ENCODE measurements at places on chromosomes 13 and 19.
A peak's percentile ranks its signal among the peaks of the same experiment; 100 is the strongest.

GRCh38 chr19:40304306-40304705 is 19.2 kb upstream of the AKT2 start:
- DNase-seq, result no peak

DNA sequence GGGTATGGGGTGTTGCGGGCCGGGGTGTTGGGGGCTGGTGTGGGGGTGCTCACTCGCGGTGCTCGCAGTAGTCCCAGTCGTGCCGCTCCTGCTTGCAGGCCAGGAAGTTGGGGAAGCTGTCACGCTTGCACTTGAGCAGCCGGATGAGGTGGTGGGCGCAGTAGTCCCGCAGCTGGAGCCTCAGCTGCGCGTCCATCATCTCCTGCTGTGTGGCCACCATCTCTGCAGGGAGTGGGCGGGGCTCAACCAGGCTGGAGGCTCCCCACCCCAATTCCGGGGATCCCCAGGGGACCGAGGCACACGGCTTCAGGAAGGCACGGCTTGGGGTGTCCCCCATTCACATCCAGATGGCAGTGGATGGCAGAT is 5.2 kb downstream of the NDUFB7 start:
- no peak for DNase-seq

GRCh38 chr19:46746281-46747057 is at the start of gene STRN4:
STRN4 (minus strand) TSS chr19:46746450; CDS start chr19:46746430, 20 bp downstream.
- no peak for DNase-seq

DNA sequence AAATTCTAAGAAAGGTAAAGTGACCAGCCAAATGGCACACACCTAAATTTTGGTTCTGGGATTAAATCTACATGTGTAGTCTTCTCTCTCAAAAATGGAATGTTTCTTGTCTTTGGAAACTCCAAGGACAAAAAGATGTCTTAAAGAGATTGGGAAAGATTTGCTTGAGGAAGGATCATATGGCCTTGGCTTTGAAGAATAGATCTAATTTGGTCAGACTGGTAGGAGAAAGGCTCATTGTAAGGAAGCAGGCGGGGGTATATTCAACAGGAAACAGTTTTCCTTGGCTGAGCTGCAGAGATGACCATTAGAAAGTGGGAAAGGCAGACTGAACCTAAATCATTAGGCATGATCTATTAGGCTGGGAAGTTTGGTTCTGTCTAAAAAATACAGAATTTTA is 365.3 kb downstream of the DCT start:
- no peak for DNase-seq

GRCh38 chr13:30020726-30021312 is 170.4 kb upstream of the UBL3 start:
- DNase-seq, result no peak

DNA sequence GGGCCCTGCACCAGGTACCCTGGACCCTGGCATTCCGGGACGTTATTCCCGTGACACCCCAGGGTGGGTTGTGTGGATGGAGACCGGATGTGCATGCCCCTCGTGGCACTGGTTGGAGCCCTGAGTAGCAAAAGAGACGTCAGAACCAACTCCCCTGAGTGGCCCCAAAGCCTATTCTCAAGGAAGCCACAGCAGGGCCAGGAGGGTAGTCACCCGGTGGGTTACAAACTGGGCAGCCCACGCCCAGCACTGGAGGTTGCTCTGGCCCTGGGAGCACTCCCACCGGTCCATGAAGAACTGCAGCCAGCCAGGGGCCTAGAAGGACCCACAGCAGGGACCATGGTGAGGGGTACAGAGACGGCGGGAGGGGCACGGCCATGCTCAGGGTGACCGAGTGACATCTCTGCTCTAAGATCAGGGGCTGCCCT is 7.5 kb downstream of the KLF16 start:
- no peak for DNase-seq

- DNase-seq, result no peak
Observed at GRCh38 chr13:20393273-20394168, 132.1 kb downstream of the CRYL1 start.

DNA sequence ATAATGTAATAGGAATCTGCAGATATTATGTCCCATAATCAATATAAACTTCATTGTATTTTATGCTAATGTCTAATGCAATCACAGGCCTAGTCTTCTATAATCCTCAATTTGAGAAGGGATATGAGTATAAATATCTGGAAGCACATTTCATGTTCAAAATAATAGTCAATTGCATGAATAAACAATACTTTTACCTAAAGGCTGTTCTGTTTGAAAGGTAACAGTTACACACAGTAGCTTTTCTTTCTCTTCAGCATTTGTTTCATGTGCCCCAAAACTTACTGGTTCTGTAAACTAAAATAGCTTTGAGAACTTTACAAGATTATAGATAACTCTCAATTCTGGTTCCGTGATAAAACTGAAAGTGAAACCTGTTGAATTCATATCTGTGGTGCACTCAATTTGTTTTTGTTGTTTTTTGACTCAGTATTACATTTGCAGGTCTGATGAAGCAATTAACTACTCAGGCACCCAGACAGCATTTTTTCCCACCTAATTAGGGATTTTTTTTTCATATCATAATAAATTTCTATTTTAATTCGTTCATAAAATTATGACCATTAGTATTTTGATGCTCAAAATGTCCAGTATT is 1193.8 kb downstream of the SLITRK1 start:
- DNase-seq, result no peak

GRCh38 chr19:49205114-49205513 is 47.5 kb downstream of the TRPM4 start:
- DNase-seq, result no peak

GRCh38 chr13:44876782-44877324 is 112.4 kb downstream of the NUFIP1 start:
- DNase-seq, result no peak

GRCh38 chr19:3819989-3820388 is 33.8 kb upstream of the MATK start:
- DNase-seq, result no peak

- DNase-seq, result no peak
Observed at GRCh38 chr19:1591421-1592023, 1.1 kb downstream of the MBD3 start.

- no peak for DNase-seq
Observed at GRCh38 chr13:25110956-25111584, 15.1 kb downstream of the PABPC3 start.

DNA sequence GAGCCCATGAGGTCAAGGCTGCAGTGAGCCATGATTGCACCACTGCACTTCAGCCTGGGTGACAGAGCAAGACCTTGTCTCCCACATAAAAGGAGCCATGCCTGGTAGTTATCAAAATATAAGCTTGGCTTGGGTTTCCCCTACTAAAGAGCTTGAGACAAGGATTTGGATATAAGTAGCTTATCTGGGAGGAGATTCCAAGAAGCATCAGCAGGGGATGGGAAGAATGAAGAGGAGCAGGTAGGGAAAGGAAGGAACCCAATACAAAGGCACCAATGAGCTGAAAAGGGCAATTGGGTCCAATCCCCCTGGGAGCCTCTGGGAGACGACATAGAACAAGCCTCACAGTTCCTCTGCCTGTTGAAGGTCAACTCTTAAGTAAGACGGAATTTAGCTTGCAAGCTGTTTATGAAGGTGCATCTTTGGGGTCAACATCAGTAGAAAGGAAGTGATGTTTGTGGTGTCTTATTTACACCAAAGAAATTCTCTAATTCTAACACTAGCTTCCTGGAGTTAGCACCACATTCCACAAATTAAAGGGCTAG is 7.4 kb upstream of the CLEC4G start:
- no peak for DNase-seq

- peak; percentile 94 for DNase-seq
Observed at GRCh38 chr19:13091400-13092157, 11.1 kb downstream of the LYL1 start.

GRCh38 chr19:47110521-47111005 is 3.0 kb downstream of the ZC3H4 start:
- DNase-seq, result no peak

GRCh38 chr13:25867038-25867437 is 184.8 kb downstream of the SHISA2 start:
- DNase-seq, result no peak

GRCh38 chr13:46565808-46566750 is 13.1 kb downstream of the LRCH1 start:
- DNase-seq, result no peak

GRCh38 chr13:83048419-83048818 is 833.9 kb downstream of the SLITRK1 start:
- no peak for DNase-seq

GRCh38 chr13:81116461-81117282 is 775.7 kb upstream of the SPRY2 start:
- DNase-seq, result no peak

DNA sequence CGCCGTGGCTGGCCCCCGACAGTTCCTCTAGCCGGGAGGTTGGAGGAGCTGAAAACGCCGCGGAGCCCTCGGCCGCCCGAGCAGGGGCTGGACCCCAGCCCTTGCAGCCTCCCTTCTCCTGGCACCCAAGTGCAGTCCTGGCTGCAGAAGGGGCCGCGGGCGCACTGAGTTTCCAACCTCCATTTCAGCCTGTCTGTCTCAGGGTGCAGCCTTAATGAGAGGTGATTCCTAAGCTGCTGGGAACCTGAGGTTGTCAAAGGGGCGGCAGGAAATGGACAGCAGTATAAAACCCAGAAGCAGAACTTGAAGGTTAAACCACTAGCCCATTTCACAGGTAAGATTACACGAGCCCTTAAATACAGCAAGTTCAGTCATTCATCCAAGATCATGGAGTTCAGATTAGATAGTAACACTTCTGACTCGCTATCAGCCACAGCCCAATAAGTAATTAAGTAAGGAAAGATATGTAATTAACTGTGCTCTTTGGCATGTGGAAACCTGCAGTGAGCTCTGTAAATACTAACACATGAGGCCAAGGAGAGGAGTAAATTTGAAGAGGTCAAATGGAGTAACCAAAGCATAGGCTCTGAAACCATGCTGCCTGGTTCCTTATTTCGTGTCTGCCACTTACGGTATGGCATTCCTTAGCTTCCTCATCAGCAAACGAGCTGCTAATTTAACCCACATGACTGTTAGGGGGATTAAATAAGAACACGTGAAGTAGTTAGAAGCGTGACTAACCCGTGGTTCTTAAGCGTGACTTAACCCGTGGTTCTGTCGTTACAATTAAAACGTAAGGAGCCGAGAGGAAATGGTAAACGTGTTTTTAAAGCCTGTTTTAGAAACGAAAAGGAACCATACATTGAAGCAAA is 686 bp downstream of the SETDB2 start:
- no peak for DNase-seq

DNA sequence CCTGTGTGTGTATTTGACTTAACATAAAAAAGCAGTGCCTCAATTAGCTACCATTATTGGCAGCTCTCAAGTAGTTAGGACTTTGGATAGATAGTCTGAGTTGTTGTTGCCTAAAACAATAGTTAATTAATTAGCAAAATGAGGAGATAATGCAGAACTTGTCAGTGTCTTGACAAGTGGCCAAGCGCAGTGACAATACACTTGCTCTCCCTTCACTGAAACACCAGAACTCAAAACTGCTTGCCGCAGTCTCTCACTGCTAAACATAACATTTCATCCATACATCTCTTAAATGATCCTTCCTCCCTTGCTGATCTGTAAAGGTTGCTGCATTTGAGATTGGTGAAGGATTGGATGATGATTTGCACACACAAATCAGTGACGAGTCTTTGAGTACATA is 61.7 kb downstream of the ARHGAP35 start:
- DNase-seq, result no peak

DNA sequence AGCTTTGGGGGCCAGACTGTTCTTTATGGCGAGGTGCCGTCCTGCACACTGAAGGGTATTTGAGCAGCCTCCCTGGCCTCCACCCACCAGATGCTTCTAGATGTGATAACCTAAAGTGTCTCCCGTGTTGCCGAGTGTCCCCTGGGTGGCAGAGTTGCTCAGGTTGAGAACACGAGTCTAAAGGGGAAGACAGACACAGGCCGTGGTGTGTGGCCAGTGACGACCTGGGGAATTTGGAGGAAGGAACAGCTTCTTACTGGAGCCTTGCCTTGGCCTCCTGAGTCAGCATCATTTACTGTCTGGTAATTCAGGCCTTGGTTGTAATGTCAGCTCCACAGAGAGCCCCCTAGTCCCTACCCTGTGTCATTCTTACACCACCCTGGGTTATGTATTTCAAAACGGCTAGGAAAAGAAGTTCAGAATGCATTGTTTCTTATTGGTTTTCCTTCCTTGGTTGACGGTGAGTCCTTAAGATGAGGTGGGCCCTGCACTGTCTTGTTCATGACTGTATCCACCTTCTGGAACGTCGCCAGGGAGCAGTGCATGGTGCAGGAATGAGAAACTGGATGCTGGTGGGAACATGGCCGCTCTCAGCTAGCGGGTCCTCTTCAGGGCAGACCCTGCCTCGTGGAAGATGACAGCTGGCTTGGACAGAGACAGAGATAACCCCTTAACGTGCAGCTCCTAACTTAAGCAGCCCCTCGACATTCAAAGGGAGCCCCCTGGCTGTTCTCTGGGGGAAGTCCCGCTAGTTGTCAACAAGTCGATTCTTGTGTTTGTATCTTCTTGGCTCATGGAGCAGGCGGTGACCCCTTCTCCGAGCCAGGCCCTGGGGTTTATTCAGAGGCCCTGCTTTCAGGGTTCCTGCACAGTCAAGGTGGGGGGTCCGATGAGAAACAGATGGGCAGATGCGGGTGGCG is 7.2 kb downstream of the SIN3B start:
- DNase-seq, result no peak

DNA sequence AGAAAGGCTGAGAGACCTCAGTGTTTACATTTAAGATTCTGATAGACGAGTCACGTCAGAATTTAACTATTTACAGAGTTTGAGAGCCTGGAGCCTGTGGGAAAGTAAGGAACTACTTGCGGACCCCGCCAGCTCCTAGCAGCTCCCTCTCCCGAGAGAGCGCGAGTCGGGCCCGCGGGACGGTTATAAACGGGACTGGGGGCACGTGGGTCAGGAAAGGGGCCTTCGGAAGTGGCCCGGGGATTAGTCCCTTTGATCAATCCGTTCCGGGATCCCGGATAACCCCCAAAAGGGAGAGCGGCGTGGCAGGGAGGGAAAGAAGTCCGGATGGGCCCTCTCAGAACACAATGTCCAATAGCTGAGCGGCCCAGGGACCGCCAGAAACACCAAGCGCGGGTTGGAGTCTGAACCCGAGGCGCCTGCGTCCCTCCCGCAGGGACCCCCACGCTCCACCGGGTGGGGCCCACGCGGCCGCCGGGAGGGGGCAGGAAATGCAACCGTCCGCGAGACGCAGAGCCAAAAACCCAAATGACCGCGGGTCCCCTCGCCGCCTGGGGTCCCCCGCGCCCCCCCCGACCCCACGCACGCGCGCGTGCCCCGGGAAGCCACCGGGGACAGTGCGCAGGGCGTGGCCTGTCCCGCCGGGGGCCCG is 3.6 kb downstream of the ZIC5 start:
- DNase-seq, result no peak

DNA sequence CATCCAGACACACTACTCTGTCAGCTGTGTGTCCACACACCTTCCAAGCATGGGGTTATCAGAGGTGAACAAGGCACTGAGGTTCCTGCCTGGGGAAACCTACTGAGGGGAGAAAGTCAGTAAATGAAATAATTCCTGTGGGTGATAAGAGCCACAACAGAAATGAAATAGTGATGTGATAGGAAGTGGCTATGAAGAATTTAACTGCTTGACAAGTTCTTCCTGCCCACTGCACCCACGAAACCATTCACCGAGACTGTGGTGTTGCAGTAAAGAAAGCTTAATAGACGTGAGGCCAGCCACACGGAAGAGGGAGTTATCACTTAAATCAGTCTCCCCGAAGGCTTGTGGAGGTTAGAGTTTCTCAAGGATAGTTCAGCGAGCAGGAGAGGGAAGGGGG is 353.1 kb downstream of the UQCRFS1 start:
- no peak for DNase-seq

- no peak for DNase-seq
Observed at GRCh38 chr13:62207388-62207787, 791.7 kb upstream of the PCDH20 start.

GRCh38 chr13:41707194-41707821 is 250.0 kb downstream of the RGCC start:
- no peak for DNase-seq

- no peak for DNase-seq
Observed at GRCh38 chr19:1131718-1132551, 28.1 kb downstream of the GPX4 start.

All from osteocyte (in vitro differentiated cells).